ENCODE measurements at places on chromosomes 2 and 18.

GRCh38 chr2:144230033-144230432 lies 289.9 kb downstream of the ZEB2 start:
- no peak for DNase-seq

GRCh38 chr2:77999376-77999775 lies 477.2 kb upstream of the LRRTM4 start:
- DNase-seq: no peak

DNA sequence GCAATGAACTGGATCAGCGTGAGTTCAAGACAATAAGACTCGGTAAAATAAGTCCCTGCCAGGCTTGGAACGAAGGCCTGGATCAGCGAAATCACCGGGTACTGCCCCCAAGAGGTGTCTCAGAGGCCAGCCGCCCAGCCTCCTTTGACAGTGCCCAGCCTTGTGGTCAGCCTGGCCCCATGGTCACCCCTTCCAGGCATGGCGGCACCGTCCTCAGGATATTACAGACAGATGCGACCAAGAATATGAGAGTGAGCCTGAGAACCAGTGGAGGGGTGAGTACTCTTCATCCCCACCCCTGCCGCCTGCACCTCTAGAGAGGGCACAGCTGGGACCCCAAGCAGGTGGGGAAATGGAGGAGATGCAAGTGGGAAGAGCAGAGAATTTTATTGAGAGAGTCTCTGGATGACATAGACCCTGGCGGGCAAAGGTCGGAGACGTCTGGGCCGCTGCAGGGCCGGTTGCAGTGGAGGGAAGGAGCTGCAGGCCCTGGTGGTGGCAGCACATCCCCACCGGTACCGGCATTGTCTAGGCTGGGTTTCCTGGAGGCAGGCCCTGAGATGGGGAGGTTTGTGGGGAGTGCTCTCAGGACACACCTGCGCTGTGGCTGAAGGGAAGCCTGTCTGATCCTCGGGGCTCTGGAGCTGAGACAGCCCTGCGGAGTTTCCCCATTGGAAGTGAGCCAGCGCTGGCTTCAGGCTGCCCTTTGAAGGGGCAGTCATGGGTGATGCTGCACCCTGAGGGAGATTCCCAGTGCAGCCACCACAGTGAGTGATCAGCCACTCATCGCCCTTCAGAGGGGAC lies 190.0 kb downstream of the SEPTIN10 start:
- DNase-seq: no peak

GRCh38 chr2:172995323-172996244 lies 80.1 kb upstream of the MAP3K20 start:
- no peak for DNase-seq

DNA sequence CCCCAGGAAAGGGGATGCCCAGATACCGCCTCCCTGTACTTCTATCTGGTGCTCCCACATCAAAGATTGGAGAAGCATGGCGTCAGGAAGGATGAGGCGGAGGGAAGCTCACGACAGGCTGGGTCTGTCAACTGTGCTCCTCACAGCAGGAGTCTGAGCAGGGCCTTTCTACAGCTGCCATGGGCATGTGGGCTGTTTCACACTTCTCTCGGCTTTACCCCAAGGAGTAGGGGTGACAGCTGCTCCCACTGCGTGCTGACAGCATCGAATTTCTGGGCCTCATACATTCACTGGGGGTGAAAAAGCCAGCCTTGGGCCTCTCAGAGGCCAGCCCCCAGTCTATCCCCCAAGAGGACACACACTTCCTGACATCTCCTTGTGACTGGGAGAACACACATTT lies 21.1 kb downstream of the NEURL3 start:
- no peak for DNase-seq

DNA sequence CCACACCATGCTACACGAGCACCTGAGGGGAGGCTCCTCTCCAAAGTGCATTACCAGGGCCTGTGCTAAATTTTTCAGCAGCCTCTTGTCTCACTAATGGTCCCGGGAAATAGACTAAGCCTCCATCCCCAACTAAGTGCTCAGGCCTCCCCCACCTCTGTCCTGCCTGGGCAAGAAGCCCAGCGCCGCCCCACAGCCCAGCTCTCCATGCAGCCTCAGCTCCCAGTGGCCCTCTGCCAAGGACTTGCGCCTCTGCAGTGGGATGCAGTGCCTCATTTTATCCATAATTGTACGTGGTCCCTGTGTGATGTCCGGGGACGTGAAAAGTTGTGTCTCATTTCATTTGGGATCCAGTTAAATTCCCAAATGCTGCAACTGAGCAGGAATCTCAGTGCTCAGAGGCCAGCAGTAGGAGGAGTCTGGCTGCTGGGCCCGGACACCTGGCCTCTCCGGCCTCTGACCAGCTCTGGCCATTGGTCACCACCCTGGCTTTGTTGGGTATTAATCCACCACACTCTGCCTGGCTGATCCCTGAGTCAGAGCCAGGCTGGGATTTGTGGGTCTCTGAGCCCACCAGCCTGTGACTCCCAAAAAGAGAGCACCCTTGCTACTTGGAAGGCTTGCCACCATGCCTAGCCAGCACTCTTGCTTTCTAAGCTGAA lies 11.4 kb upstream of the STEAP3 start:
- DNase-seq: no peak

DNA sequence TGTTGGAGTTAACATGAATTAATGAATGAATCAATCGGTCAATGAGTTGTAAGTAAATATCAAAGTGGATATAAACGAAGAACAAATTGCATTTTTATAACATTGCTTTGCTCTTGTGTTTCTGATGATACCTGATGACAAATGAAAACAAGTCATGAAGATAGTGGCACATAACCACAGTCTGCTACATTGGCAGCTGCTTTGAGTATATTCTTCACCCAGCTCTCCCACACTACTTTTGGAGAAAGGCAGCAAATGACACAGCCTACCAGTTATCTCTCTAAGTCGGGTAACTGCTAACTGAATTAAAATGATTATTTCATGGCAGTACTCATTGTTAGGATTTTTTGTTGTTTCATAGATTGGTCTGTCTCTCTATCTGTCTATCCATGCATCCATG lies 76.8 kb downstream of the COL5A2 start:
- no peak for DNase-seq

- DNase-seq: no peak
Observed at GRCh38 chr2:861655-862354, 88.8 kb upstream of the SNTG2 start.

DNA sequence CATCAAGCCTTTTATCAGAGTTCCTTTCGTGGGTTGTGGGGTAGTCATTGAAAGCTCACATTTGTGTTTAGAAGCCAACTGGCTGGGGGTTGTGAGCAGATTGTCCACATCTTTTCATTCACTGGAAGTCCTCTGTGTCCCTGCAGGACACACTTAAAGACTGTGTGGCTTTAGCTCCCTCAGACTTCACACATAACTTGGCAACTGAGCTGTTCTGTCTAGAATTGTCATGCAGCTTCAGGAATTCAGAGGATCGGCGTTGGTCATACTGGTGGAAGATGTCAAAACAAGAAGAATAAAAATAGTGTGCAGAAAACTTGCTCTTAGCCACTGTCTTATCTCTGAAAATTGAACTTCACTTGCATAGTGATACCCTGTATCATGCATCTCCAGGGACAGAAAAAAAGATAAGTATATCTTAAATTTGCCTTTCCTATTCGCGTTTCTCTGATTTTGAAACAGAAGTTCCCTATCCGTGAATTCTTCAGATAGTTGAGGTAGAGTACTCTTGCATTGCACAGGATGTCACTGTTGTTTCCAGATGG lies 49.6 kb downstream of the TRAPPC12 start:
- no peak for DNase-seq

DNA sequence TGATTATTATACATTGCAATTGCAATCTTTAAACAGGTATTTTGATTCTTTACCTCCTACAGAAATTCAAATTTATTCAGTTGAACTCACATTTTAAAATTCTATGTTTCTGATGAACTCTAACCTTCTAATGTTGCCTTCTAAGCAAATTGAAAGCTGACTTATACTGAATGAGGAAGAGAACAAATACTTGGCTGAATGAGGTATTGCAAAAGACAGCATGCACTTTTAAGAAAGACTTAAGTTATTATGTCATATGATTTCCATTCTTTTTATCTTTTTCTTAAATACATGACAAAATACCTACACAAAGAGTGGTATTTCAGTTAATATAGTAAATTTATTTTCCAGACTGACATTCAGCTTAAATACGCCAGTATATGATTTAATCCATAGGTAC lies 64.7 kb downstream of the FAM228A start:
- DNase-seq: no peak

DNA sequence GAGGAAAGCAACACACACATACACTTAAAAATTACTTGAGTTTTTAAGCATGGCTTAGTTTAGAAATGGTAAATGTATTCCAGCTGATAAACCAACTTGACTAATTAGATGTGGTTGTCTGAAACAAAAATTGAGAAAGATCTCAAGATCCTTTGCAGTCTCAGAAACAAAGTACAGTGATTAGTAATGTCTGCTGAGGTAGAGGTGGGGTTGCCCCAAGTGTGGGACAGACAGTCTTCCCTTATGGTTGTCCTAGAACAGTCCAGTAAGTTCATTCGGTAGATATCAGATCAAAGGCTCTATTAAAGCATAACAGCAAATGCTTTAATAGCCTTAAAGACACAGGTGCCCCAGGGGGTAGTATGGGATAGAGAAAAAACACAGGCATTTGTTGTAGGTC lies 94.5 kb downstream of the BARD1 start:
- DNase-seq: no peak

DNA sequence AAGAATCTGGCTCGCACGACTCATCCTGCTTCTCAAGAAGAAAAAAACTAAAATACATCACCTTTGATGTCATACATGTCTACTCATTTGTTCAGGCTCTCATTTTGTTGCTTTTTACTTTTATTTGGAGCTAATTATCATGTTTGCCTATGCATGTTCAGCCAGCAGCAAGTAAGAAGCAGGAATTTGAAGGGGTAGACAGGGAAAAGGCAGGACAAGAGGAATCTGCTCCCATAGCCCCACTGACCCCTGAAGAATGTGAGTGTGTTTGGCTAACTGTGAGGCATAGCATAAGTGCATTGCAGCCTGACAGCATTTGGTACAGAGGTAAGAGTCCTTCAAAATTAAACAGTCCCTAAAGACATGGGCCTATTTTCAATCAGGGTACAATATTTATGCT lies 72.7 kb downstream of the NYAP2 start:
- no peak for DNase-seq

GRCh38 chr2:111118981-111119821 lies 1.5 kb upstream of the BCL2L11 start:
- DNase-seq: peak; percentile 53

GRCh38 chr2:143475041-143475776 lies 346.0 kb downstream of the ARHGAP15 start:
- no peak for DNase-seq

Data from stimulated activated CD4-positive, alpha-beta T cell treated with anti-CD3 and anti-CD28 coated beads, Interleukin-4, amount 100 ng/mL, for 1 hour (primary cell).